Activated CD4-positive, alpha-beta memory T cell treated with anti-CD3 and anti-CD28 coated beads, Interleukin-2, amount 10 ng/mL, durations not matched to agents 7 days and 5 days (primary cell): ENCODE measurements at places on chromosomes 1 and 21.

- no peak for DNase-seq
Observed at GRCh38 chr1:172121081-172121717, 279.9 kb downstream of the DNM3 start.

GRCh38 chr1:222461941-222462340 is 86.0 kb downstream of the HHIPL2 start:
- DNase-seq, result no peak

- DNase-seq, result no peak
Observed at GRCh38 chr1:36091141-36091540, 2.4 kb downstream of the ADPRS start.

DNA sequence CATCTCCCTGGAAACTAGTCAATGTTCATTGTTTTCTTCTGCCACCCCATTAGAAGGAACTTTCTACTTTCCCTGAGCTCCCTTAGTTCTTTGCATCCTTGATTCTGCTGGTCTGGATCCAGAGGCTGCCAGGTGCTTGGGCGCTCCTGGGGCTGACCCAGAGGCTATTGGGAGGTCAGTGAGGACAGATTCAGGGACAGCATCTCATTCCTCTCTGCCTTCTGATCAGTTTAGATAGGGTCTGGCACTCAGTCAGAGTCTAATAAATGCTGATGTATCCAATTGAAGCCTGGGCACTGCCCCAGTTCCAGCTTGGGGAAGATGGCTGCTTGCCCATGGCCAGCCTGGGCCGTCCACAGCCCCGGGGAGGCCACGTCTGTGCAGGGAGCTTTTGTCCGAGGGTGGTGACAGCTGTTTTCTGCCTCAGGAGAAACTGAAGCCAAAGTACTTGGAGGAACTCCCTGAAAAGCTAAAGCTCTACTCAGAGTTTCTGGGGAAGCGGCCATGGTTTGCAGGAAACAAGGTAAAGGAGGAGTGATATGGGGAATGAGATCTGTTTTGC is 2.3 kb downstream of the GSTM1 start:
- no peak for DNase-seq

DNA sequence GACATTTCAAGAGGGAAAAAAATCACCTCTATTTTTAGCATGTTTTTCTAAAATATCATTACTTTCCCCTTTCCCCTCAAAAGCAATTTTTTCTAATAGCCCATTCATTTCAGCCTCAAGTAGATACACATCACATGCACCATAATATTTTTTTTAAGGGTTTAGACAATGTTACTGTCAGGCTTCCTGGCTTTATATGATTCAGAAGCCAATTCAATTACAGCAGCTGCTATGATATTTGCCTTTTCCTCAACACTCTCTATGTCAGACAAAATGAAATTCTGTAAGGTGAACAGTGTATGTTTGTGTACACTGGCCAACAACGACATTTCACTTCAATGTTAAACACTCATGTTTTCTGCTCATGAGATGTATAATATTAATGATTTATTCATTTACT is 46.5 kb downstream of the OMA1 start:
- DNase-seq, result no peak

DNA sequence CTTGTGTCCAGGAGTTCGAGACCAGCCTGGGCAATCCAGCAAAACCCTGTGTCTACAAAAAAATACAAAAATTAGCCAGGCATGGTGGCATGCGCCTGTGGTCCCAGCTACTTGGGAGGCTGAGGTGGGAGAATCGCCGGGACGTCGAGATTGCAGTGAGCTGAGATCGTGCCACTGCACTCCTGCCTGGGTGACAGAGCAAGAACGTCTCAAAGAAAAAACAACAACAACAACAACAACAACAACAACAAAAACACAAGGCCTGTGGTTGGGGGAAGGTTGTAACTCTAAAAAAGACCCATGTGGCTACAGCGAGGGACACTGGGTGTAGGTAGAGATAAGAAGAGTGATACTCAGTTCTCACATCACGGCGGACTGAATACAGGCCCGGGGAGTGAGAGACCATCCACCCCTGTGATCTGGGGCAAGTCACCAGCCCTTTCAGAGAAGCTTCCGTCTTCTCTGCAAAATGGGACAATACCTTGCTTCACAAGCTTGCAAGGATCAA is 848 bp upstream of the CDC42 start:
- DNase-seq, result no peak

GRCh38 chr1:176959191-176959820 is 205.2 kb downstream of the ASTN1 start:
- no peak for DNase-seq

DNA sequence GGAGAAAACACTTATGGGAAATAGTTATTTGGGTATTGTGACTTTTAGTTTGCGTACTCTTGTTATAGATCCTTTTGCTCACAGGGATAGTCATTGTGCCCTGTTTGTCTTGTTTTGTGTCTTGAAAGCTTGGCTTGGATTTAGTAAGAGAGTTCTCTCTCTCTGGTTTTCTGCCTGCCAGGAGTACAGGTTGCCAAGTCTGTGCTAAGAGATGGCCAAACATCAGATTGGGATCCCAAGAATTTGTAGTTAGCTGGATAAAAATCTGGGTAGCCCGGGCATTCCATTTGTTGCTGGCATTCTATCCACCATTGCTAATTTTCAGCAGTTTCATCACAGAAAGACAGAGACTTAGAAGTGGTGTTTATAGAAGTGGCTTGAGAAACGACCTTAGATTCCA is 222.2 kb downstream of the NRIP1 start:
- no peak for DNase-seq

DNA sequence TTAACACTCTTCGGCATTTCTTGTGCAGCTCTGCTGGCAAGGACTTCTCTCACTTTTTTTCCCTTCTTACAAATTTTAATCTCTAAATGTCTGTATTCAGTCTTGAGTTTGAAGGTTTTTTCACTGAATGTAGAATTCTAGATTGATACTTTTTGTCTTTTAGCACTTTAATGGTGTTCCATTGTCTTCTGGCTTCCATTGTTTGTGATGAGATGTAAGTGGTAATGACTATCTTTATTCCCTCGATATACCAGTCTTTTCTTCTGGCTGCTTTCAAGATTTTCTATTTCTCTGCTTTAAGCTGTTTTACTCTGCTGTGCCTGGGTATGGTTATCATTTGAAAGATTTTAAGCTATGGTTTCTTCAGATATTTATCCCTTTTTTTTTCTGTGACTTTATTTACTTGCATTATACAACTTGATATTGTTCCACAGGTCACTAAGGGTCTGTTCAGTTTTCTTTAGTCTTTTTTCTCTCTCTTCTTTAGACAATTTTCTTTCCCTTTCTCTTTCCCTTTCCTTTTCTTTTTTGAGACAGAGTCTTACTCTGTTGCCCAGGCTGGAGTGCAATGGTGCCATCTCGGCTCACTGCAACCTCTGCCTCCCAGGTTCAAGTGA is 35.8 kb downstream of the DYRK1A start:
- no peak for DNase-seq

DNA sequence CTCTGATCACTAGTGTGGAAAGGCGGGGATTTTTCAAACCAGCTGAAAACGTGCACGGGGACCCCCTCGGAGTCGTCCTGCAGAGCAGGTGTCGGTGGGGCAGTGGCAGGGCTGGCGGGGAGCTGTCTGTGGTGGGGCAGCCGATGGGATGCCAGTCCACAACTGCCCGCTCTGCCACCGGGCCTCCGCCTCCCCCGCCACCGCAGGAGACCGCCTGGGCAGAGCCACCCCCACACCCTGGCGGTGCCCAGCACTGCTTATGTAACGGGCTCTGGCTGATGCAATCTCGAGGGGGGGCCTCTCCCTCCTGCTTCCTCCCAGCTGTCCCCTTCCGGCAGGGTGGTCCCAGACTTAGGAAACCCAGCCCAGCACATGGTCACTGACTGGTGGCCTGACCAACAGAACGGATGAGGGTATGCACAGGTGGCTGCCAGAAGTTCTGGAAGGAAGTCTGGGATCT is 9.3 kb downstream of the CHD5 start:
- no peak for DNase-seq

DNA sequence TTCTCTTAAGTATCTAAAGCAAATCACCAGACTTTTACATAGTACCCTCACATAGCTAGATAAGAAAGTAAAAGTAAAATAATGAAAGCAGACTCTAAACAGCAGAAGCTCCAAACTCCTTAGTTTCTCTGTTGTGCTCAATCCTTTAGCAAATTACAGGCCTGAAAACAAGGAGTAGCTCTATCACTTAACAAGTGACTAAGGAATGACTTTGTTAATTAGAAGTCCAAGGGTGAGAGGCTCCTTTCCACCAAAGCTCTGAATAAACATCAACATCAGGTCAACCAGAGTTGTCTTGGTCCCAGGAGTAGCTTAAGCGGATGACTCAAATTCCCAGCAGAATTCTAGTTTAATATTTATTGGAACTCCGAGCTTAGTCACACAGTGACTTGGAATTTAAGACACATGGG is 5.9 kb downstream of the NRIP1 start:
- DNase-seq, result no peak

DNA sequence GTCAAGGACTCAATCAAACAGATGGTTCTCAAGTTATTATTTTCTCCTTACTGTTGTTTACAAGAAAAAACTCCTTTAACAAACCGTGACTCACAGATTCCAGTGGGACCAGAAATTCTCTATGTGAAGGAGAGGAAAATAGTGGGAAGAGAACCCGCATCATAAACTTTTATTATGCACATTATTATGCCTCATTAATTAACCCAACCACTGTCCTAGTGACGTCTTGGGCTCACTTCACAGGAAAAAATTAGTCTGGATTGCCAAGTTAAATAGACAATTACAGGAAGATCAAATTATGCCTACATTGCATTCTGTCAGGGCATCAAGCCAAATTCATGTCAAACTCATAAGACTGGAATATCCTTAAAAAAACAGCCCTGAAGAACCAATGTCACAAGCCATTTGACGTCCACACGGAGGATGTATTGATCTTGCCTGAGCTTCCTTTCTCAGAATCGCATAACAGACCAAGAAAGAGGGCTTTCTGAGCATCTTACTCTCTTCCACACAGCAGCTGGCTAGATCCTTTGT is 347.8 kb downstream of the DUSP10 start:
- DNase-seq, result no peak

DNA sequence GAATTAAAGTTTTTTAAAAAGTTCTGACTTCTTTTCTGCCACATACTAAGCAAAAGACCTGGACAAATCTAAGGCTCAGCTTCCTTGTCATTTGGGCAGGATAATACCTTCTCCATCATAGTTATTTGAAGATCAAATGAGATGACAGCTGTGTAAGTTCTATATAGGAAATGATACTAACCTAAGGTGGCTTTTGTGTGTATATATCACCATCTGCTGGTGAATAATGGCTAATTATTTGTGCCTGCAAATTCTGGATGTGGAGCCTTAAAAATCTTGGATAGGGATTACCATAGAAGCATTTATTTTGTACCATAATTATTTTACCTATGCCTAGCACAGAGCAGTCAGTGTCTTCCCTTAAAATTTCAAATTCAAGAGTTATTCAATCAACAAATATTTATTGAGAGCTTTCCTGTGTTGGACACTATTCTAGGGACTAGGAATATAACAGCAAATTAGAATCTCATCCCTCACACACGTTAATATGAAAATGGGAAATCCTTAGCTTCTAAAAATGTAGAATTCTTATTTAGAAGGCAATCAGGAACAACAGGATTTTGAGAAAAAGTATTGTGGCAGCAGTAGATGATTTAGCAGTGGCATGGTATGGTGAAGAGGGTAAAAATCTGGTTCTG is 89.8 kb downstream of the TMEM200B start:
- DNase-seq, result no peak

- DNase-seq, result no peak
Observed at GRCh38 chr1:171785766-171786165, 4.3 kb downstream of the METTL13 start.

- no peak for DNase-seq
Observed at GRCh38 chr1:115325874-115326273, 12.2 kb downstream of the NGF start.

- no peak for DNase-seq
Observed at GRCh38 chr1:227797625-227798024, 17.9 kb upstream of the PRSS38 start.

- DNase-seq, result no peak
Observed at GRCh38 chr1:86259390-86259789, 102.8 kb upstream of the COL24A1 start.

DNA sequence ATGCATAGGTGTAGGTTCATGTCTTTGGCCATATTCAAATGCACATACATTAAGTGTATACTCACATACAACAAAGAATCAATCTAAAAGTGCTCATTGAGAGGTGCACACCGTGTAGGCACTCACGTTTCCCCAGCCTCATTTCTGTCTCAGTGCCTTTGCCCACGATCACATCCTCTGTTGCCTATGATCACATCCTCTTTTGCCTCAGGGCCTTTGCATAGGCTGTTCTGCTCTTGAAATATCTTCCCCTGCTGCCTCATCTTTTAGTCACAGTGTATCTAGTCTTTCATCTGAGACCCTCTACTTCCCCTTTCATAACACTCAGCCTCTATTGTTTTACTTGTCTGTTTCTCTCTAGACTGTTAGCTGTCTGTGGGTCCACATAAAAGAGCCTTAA is 69.3 kb downstream of the FOXD2 start:
- DNase-seq, result no peak

GRCh38 chr1:106700211-106700610 is 356.3 kb upstream of the PRMT6 start:
- no peak for DNase-seq

DNA sequence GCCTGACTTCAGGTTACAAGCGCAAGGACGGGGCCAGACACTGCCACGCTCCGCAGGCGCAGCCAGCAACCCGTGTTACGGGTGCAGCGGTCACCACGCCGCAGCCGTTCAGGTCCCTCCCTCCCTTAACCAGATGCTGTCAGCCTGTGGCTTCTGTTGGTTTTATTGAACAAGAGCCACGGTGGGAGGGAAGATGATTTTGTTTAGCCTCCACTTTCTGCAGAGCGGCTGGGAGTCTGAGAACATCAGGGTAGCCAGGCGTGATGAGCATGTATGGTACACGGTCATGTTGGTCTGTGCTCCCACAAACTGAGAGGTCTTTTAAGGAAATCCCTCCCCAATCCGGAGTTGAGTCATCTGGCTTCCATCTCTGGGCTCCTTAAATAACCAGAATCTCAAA is 18.5 kb upstream of the ADARB1 start:
- DNase-seq, result no peak

DNA sequence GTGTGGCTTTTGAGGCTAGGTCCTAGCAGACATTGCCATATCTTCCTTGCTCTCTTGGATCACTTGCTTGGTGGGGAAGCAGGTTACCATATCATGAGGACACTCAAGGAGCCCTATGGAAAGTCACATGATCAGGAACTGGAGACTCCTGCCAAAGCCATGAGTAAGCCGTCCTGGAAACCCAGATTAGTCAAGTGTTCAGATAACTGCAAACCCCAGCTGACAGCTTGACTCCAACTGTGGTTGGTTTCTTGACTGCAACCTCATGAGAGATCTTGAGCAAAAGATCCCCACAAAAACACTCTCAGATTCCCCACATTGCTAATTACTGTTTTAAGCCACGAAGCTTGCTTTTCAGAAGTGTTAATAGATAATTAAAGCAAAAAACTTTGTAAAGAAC is 58.6 kb downstream of the CACNA1E start:
- no peak for DNase-seq

GRCh38 chr1:110872745-110873720 is at the start of gene CD53:
TSS of gene CD53 (plus strand) at chr1:110873148. CDS start at chr1:110891409, 18,261 bp downstream.
- peak; percentile 64 for DNase-seq

- no peak for DNase-seq
Observed at GRCh38 chr1:14625996-14626395, 27.5 kb downstream of the KAZN start.
